C1 segment of cervical spinal cord (tissue), 14 donors: ENCODE measurements at places on chromosomes 12 and 14.

DNA sequence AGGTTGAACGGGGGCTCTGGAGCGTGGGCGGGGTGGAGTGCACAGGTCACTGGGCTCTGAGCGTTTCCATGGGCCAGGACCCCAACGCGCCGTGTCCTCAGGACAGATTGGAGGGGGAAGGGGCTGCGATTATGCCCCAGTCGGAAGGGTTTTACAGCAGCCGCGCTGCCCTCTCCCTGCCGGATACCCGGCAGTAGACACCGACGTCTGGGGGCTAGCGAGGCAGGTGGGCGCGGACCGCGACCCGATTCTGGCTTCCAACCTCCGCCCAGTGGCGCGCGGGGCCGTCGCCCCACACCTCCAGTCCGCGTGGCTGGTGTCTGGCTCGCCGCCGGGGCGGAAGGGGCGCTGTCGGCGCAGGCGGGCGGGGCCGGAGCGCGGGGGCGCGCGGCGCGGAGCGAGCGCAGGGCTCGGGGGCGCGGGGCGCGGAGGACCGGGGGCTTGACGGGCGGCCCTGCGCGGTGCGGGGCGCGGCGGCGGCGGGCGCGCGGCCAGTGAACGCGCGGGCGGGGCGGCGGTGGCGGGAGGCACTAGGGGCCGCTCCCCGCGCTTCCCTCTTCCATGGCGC lies 2.4 kb upstream of the KIF26A start:
- no peak for DNase-seq

GRCh38 chr12:115172521-115172920 lies 488.5 kb upstream of the TBX3 start:
- no peak for DNase-seq

DNA sequence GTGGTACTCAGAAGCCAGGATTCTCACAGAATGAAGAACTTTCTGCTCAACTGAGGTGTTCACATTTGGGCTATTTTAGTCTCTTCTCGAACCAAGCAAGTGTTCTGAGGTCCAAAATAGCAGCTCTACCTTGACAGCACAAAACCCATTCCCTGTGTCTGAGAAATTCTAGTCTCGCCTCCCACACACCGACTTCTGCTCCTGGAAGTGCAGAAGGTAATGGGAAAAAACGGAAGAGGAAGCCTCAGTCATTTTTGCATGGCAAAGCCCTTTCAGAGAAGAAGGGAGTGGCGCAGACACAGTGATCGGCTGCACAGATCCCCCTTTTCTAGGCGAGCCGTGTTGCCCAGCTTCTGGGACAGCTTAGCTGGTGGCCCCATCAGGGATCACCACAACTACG lies 31.2 kb upstream of the VPS33A start:
- no peak for DNase-seq

GRCh38 chr12:91274916-91275315 lies 92.3 kb upstream of the DCN start:
- DNase-seq = no peak

GRCh38 chr14:86602263-86602662 lies 1072.3 kb downstream of the FLRT2 start:
- no peak for DNase-seq

GRCh38 chr14:75144944-75145343 lies 18.1 kb upstream of the NEK9 start:
- DNase-seq = no peak

DNA sequence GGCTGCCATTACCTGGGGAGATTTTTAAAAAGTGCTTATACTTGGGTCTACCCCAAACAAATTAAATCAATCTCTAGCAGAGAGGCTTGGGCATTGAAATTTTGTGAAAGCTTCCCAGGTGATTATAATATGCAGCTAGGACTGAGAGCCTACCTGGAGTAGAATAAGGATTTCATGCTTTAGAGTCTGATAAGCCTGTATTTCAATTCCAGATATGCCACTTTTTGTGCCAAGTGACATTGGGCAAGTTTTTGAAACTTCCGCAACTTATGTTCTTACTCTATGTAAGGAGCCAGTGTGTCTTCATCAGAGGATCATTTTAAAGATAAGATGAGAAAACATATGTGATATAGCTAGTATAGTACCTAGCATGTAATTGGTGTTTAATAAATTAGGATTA lies 159.8 kb upstream of the LRIG3 start:
- no peak for DNase-seq

GRCh38 chr12:109462868-109463692 lies 14.0 kb downstream of the KCTD10 start:
- peak; percentile 27 for DNase-seq

- DNase-seq = no peak
Measured at GRCh38 chr12:24544368-24544767, 404.5 kb downstream of the BCAT1 start.

GRCh38 chr12:116159175-116159574 lies 118.3 kb downstream of the MED13L start:
- DNase-seq = no peak

DNA sequence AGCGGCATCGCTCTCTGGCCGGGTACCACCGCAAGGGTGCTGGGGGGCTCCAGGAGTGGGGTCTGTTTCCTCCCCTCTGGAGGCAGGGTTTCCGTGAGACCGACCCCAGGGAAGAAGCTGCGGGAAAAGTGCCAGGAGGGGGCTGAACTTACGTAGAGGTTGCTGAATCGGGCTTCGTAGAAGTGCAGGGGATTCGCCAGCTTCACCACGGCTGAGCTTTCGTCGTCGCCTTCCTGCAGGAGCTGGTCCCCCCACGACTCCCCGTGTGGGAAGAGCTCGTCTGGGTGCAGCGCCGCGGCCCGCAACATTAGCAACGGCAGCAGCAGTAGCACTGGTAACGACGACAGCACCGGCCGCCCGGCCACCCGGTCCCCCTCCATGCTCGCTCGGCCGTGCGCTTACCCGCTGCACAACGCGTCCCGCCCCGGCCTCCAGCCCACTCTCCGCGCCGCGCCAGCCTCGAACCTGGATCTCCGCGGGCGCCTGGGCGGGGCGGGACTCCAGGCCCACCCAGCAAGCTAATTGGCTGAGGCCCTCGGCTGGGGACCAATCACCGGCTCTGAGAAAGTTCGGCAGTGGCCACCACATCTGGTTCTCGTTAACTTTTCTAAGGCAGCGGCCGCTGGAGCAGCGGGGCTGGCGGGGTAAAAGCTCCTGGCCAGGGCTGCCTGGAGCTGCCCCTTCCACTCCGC lies at the start of gene NID2:
Gene NID2, minus strand, starts transcription at position 445 of the 692 bp plus-strand sequence. Its CDS starts 65 bp downstream, at position 380.
- DNase-seq = peak; percentile 40

DNA sequence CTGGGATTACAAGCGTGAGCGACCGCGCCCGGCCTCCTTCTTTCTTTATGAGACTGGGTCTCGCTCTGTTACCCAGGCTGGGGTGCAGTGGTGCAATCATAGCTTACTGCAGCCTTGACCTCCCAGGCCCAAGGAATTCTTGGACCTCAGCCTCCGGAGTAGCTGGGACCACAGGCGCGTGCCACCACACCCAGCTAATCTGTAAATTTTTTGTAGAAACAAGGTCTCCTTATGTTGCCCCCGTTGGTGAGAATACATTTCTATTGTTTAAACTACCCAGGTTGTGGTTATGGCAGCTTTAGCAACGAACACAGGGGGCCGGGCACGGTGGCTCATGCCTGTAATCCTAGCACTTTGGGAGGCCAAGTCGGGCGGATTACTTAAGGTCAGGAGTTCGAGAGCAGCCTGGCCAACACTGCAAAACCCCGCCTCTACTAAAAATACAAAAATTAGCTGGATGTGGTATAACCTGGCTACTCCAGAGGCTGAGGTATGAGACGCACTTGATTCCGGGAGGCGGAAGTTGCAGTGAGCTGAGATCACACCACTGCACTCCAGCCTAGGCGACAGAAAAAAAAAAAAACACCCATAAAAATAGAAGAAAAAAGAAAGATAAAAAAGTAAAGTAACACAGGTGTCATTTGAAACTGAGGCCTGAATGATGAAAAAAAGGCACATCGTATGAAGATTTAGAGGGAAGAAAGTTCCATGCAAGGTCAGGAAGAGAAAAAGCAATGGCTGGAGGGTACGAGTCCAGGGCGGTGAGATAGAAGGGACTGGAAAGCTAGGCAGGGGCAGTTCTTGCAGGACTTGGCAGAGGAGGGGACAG lies 977 bp upstream of the TMEM120B start:
- DNase-seq = no peak

DNA sequence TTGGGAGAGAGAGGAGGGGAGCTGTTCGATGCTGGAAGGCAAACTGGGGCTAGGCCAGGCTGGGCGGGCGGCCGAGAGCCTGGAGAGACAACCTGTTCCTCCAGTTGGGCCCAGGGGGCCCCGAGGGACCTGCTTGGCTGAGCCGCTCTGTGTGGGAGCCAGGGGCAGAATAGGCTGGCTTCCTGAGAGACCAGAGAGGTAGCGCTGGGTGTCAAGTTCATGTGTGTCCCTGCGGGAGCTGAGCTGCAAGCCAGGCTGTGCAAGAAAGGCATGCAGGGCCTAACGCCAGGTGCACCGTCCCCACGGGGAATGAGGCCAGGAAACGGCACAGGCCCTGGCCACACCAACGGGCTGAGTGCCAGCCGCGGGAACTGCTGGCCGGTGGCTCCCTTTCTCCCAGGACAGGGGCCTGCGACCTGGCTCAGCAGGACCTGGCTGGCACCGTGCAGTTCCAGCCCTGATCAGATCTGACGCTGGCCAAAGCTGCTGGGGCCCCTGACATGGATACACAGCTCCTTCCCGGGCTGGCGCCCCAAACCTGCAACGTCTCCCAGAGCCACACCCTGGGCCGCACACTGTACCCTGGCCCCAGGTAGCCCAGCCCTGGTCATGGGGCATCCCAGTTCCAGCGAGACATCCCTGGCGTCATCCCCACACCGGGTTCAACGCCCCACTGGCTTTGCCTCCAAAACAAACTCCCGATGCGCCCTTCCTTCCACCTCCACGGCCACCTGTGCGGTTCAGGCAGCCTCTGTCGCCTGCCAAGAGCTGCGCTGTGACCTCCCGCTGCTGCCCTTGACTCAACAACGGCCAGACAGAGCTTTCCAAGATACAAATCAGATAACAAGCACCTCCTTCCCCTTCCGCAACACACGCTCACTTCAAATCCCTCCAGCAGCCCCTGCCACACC lies 65.0 kb downstream of the RFLNA start:
- DNase-seq = peak; percentile 64

DNA sequence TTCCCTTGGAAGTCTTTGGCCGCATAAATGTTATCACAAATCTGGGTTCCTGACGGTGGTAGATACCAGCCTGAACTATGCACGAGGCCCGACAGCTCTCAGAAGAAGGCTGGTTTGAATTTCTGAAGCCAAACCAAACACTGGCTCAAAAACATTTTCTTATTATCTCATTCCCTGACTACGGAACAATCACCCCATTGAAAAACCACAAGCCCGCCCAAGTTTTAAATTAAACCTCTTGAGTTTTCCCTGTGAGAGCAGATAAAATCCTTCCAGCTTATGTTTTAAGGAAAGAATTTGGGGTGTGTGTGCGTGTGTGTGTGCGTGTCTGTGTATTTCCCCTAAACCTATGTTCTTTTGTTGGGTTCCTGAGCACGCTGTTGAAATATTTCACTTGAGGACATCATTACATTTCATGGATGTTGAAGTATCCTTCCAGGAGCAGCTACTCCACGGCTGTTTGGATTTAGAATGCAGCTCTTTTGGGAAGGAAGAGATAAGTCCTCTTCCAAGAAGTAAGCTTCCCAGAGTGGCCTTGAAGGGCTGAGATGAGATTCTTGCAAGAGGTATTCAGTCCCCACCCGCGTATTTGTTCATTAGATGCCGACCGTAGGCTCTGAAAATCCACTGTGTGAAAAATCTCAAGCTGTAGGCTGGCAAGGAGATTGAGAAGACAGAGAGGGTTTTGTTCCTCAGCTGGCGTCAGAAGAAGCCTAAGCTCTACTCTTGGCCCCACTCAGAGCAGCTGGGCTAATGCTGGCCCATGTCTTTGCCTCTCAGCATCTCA lies 131.0 kb upstream of the NCOR2 start:
- DNase-seq = no peak

GRCh38 chr12:12507121-12507520 lies 55.5 kb downstream of the DUSP16 start:
- no peak for DNase-seq

GRCh38 chr14:48008646-48009045 lies 333.2 kb upstream of the MDGA2 start:
- DNase-seq = no peak

- DNase-seq = no peak
Measured at GRCh38 chr14:101217080-101217463, 313.6 kb upstream of the RTL1 start.

- no peak for DNase-seq
Measured at GRCh38 chr14:50928002-50928635, 16.2 kb downstream of the PYGL start.

- no peak for DNase-seq
Measured at GRCh38 chr14:45728434-45729225, 475.6 kb upstream of the MIS18BP1 start.

DNA sequence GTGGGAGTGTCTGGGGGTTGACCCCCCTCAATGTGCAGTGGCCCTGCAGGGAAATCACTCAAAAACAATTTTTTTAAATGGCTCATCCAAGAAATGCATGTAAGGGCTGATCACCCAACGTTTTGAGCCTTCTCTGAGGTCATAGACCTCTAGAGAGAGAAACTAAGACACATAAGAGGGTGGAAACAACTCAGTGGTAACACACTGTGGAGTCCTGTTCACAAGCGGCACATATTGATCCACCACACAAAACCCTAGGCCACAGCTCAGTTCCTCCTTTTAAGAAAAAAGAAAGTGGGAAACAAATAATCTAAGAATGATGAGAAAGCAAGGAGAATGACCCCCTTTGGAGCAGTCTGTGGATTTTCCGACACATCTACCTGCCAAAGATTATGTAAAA lies 83.0 kb upstream of the METAP2 start:
- no peak for DNase-seq

DNA sequence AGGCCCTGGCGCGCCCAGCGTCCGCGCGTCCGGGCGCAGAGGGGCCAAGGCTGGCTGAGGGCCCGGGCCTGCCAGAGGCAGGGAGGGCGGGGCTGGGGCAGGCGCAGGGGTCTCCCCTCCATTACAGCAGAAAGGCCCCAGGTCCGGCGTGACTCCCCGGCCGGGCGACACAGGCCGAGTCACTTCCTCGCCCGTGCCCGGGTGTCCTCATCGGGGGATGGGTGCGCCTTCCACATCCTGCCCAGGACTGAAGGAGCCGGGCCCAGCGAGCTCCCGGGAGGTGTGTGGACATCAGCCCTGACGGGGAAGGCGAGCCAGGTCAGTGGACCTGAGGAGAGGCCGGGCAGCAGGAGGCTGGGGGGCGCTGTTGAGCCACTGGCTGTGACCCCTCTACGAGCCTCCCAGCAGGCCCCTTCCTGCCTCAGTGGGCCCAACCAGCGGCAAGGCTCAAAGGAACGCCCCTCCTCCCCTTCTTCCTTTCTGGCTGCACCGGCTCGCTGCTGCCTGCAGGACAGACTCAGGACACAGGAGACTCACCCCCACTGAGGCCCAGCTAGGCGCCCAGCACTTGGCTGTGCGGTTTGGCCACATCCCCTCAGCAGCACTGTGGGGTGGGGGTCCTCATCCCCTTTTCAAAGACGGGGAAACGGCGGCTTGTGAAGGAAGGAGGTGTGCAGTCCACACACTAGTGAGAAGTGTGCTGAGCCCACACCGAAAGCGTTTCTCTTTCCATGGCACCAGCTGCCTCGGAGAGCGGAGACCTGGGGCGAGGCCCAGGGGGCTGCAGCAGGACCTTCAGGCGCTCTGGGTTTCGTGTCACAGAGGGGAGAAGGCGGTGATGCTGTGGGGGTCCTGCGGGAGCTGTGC lies 606 bp downstream of the TNFAIP2 start:
- no peak for DNase-seq
